ENCODE measurements at places on chromosomes 3 and 15.

GRCh38 chr3:98185180-98185579 lies 18.7 kb downstream of the OR5H15 start:
- DNase-seq, result no peak

DNA sequence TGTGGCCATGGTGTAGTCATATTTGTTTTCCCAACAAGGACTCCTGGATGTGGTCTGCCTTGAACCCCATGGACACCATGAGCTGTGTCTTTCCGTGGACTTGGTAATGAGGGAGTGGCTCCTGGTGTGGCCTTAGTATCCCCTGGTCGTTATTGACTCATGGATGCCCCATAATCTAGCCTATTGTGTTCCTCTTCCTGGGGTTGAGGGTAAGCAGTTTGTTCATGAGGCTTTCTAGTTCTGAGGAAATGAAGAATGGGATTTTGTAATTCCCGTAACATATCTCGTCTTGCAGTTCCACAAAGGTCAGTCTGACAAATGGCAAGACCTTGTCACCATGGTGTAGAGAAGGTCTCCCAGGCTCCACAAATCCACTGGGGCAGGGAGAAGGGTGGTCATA lies 22.6 kb downstream of the RAB7A start:
- no peak for DNase-seq

- no peak for DNase-seq
Observed at GRCh38 chr15:100308608-100309007, 33.2 kb downstream of the ADAMTS17 start.

GRCh38 chr3:13745636-13746035 lies 134.2 kb downstream of the WNT7A start:
- DNase-seq, result no peak

- DNase-seq, result no peak
Observed at GRCh38 chr3:161266731-161267150, 45.6 kb downstream of the NMD3 start.

- no peak for DNase-seq
Observed at GRCh38 chr3:129432036-129432435, 3.6 kb upstream of the EFCAB12 start.

- DNase-seq, result no peak
Observed at GRCh38 chr3:41507336-41508062, 308.2 kb downstream of the CTNNB1 start.

DNA sequence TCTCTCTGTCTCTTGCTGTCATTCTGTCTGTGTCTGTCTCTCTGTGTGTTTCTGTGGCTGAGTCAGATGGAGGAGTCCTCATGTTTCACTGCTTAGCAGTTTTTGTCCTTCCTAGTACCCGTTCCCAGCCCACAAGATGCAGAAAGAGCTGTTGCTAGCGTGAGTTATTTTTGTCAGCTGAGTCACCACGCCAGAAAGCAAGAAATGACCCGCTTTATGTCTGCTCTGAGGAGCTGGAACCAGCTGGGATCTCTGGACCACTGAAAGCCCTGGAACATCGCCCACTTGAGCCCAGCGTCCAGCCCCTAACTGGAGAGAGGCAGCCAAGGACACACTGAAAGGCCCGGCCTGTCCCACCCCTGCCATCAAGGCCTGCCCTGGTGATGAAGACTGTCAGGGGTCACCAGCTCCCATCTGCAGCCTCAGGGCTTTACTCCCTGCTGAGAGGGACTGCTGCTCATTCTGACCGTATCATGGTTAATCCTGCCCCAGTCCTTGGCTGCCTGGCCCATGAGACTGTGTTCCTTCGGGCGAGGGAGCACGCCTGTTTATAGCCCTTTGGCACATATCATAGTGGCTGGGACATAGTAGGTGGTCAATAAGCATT lies 101.7 kb upstream of the TPM1 start:
- no peak for DNase-seq

- no peak for DNase-seq
Observed at GRCh38 chr3:59189526-59189925, 139.7 kb upstream of the CFAP20DC start.

- no peak for DNase-seq
Observed at GRCh38 chr15:44763187-44763586, 26.9 kb downstream of the TRIM69 start.

DNA sequence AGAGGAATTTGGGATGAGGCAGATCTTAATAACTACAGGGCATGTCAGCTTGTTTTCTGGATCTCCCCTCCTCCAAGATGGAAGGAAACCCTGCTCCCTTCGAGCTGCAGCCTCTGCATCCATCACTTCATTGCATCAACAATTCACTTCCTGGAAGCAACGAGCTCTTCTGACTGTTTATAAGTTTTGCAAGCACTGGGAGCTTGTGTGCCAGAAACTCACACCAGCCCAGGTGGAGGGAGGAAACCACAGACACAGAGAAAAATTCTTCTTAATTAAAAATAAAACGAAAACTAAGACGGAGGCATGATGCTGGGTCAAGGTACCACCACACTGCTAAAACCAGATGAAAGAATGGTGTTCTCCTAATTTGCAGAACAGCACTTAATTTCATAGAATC lies 10.6 kb downstream of the LRIG1 start:
- DNase-seq, result no peak

GRCh38 chr15:41019174-41019573 lies 65.9 kb downstream of the CHAC1 start:
- no peak for DNase-seq

- DNase-seq, result no peak
Observed at GRCh38 chr3:115165266-115165665, 18.2 kb upstream of the ZBTB20 start.

GRCh38 chr3:65351753-65352152 lies 664.0 kb upstream of the ADAMTS9 start:
- DNase-seq, result no peak

DNA sequence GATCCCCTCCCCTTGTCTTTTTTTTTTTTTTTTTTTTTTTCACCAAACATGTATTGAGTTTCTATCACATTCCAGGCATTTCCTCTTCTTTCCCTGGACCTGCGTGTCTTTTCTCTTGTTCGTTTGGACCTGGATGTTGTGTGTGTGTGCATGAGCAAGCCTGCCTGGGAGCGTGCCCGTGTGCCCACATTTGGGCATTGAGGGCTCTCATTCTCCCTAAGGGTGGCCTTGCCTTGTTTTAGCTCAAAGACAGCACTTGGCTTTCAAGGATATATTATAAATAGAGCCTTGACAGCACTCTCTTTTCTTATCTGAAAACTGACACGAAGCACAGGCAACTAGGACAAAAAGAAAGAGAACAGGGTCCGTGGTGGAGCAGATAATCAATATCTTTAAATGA lies 39.0 kb upstream of the SLC25A26 start:
- no peak for DNase-seq

- peak; percentile 45 for DNase-seq
Observed at GRCh38 chr3:157201648-157202278, 41.8 kb upstream of the CCNL1 start.

- no peak for DNase-seq
Observed at GRCh38 chr15:38992506-38992905, 427.9 kb upstream of the RASGRP1 start.

- no peak for DNase-seq
Observed at GRCh38 chr15:50257332-50257731, 8.2 kb downstream of the HDC start.

DNA sequence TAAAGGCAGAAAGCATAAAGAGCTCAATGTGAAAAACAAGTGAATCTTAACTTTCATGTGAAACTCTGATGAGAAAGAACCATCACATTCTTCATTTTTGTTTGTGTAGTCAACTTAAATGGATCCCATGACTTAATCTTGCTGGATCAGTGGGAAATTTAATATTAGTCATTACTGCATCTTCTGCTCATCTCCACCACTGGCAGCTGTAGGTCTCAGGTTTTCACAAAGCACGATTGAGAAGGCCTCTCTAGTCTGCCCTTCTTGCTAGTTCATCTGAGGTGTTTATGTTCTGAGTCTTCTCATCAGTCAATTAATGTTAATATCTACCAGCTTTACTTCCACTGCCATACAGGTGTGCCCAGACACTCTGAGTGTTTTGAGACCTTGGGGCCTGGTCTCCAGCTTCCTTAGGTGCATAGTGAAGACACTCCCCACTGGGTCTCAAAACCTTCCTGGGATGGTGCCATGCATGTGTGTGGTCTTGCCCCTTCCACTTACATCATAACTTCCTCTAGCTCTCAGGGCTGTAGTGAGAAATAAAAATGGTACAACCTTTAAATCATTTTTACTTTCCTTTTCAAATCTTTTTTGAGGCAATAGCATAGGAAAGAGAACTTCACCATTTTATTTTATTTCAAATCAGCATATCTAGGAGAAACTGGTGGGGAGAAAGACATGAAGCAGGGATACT lies 421.6 kb upstream of the CBLB start:
- no peak for DNase-seq

GRCh38 chr3:129575233-129575996 lies 31.1 kb downstream of the PLXND1 start:
- no peak for DNase-seq

DNA sequence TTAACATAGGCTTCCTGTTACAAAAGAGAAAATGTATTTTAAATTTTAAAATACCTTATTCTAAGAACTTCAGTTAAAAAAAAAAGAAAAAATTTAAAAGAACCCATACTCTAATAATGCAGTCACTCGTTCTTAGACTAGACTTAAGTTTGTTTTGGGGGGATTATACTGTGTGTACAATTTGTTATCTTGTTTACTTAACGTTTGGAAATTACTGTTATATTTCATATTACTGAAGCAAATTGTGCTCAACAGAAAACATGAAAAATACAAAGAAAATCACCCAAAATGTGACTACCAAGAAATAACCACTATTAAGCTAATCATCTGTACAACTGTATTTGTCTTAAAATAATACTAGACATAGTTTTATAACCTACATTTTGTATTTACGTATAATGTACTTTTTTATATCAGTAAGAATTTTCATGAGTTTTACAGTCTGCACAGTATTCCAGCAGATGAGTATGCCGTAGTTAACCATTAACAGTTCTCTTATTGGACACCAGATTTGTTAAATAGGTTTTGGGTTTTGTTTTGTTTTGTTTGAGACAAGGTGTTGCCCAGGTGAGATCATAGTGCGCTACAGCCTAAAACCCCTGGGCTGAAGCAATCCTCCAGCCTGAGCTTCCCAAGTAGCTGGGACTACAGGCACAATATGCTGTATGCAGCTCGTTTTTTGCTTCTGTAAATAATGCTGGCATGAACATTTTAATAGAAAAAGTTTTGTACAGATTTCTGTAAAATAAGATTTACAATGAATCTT lies 88.8 kb upstream of the CHD2 start:
- DNase-seq, result no peak
